ENCODE measurements at places on chromosomes 6 and 20.

- DNase-seq, result no peak
These were observed 238.8 kb downstream of the HIVEP2 start for GRCh38 chr6:142706210-142706609.

- no peak for DNase-seq
These were observed 408.6 kb downstream of the RNF144B start for GRCh38 chr6:18795726-18796125.

DNA sequence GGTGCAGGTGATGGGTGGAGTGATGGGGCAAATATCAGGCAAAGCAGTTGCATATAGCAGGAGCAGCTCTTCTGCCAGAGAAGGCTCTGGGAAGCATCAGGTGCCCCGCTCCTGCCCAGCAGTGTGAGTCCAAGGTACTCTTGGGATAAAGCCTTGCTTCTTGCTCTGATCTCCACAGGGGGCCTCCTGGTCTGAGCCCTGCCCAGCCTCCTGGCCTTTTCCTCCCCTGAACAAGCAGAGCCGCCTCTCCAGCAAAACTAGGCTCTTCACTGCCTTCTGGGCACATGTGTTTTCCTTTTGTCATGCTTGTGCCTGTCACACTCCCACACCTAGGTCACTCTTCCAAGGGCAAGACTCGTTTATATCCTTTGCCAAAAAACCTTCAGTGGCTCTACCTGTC, 34.3 kb downstream of the SIRPA start:
- DNase-seq, result no peak

GRCh38 chr6:79403086-79403485, 134.1 kb downstream of the LCA5 start:
- DNase-seq, result no peak

- no peak for DNase-seq
These were observed 636.0 kb downstream of the MMUT start for GRCh38 chr6:48826901-48827701.

DNA sequence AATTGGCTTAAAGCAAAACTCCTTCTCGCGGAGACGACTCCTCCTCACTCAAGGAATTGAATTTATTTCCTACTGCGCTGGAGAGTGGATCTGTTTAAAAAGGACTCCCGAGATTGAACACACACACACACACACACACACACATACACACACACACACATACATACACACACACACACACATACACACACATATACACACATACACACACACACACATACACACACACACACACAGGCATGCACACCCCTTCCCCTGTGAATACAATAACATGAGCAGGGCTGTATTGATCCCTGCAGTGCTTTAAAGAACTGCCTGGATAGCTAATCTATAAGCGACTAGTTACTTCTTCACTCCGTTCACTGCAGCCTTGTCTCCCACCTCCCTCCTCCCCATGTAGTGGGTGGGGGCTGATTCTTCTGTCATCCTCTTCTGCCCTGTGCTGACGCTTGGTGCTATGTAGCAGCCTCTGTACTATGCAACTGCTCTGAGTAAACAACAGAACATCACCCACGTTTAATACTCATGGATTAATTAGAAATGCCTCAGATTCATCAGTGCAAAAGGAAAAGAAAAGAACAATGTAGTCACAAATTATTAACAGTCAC, 549.0 kb downstream of the CDH26 start:
- no peak for DNase-seq

DNA sequence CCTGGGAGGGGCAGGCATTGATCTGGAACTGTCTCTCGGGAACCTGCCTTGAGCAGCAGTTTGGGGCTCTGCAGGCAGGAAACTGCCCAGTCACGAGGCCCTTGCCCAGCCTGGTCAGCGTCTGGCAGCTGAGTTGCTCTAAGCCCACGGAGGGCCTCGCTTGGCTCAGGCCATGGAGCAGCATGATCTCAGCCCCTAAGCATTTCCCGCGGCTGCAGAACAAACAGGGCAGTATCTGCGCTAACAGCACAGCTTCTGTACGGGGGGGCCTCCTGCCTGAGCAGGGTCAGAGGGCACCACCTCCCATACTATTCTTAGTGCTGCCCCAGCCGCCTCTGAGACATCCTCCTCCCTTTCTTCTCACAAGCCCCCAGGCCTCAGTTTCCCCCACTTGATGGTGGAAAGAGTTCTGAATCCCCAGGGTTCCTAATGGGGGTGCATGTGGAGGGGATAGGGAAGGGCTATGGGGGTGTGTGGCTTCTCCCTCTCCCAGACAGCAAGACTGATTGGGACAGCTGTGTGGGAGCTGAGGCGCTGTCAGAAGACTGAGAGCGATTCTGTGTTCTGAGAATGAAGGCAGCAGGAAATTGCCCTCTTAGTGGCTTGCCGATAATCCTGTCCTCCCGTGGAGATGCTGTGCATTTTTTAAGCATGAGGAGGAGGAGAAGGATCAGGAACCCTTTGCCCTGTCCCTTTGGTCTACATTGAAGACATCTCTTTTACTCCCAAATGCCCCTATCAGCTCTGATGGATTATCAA, 46.4 kb downstream of the MOCS1 start:
- DNase-seq, result no peak

- no peak for DNase-seq
These were observed 138.1 kb downstream of the ATXN1 start for GRCh38 chr6:16623029-16623653.

DNA sequence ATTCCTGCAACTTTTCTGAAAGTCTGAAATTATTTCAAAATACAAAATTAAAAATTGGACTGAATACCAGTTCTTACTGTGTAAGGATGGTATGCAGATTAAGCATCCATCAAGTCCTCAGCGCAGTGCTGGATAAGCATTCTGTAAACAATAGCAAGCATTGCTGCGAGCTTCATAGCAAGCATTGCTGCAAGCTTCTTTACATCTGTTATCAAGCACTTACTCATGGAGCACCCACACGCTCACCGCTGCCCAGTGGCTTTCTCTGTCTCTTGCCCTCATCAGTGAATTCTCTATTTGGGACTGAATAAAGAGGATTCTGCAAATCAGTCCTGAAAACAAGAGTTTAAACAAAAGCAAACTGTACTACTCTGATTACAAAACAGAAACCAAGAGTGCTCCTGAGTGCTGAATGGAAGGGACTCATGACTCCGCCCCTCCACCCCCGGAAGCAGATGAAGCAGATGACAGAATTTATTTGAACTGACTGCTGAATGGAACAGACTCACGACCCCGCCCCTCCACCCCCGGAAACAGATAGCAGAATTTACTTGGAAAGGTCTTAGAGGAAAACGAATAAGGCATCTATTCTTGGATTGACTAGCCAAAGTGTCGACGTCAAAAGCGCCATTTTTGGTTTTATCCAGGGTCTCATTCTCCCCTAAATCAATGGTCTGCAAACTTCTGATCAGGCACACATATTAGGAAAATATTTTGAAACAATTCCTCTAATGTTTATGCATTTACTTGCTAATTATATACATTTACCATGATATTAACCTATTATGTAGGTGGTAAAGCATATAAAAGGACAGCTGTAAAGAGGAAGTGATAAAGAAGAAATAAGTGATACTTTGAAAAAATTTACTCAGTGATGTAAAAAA, 22.1 kb upstream of the EYA2 start:
- DNase-seq, result no peak

GRCh38 chr6:127439718-127440117, 19.5 kb downstream of the KIAA0408 start:
- DNase-seq, result no peak

- DNase-seq, result no peak
These were observed 116.4 kb downstream of the KIF6 start for GRCh38 chr6:39608652-39609345.

- no peak for DNase-seq
These were observed 98.5 kb downstream of the SSR1 start for GRCh38 chr6:7214468-7214867.

DNA sequence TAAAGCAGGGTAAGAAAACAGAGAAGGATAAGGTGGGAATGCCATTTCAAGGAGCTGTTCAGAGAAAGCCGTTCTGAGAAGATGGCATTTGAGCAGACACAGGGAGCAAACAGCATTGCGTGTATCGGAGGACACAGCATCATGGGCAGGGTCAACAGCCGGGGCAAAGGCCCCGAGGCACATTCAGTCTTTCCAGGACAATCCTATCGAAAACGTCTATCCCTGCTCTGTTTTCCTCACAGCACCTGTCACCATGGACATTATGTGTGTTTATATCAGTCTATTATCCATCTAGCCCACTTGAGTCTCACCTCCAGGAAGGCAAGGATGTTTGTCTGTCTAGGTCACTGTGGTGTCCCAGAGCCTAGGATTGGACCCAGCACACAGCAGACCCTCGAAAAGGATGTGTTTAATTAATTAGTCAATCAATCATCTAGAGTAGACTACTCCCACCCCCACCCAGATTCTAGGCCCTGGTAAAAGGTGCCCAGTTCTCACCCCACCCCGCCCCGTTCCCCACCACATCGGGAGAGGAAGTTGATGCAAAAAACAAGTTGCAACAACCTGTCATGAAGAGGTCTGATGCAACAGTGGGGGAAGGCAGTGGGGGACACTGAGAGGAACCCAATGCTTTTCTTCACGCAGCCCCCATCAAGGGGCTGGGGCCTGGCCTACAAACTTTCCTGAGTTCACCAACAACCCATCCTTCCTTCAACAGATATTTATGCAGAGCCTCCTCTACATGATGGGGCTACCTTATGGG, 66.6 kb downstream of the PREX1 start:
- no peak for DNase-seq
